NCI-H1694 (cell line): ENCODE measurements at places on chromosomes 3 and 15.
A peak's percentile ranks its signal among the peaks of the same experiment; 100 is the strongest.

GRCh38 chr3:29827756-29828155 lies 546.9 kb downstream of the RBMS3 start:
- DNase-seq, result no peak

DNA sequence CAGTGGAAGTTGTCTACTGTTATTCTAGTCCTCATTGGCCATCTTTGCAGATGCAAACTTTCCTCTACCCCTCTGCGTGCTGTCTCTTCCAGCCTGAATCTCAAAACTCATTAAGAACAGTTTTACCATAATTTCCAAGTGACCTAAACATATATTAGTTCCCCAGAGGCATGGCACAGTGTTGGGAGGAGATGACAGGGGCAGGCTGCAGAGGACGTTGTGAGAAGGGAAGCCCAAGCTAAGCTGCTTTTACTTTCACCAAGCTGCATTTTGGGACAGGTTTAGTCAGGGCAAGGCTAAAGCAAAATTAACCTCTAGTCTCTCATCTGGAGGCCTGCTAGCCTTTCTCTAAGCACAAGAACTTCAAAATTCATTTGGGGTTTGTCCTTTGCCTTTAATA lies 318.6 kb upstream of the SATB1 start:
- no peak for DNase-seq

DNA sequence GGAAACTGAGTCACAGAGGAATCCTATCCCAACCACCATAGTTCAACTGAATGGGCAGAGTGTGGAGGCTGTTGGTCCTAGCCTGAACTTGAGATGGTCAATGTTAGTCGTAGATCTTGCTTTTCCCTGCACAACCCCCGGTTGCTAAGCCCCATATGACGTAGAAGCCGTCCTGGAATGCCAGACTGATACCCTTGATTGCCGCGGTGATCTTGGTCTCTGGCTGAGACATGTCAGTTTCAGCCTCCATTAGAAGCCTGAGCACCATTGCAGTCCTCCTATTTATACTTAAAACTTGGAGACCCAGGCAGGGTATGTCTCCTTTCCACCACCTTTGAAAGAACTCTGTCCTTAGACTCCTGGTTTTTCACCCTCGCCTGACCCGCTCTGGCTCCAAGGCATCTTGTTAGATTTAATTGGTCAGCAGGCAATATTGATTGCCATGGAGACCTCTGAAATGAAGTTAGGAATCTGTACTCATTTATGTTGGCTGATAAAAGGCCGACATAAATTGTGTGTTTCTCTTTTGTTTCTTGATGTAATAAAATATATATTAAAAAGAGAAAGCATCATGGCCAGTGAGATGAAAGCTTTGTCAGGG lies 53.4 kb downstream of the RPLP1 start:
- DNase-seq, result no peak

GRCh38 chr15:90774731-90775514 lies 57.8 kb downstream of the BLM start:
- DNase-seq, result no peak

- no peak for DNase-seq
Measured at GRCh38 chr3:145183261-145183660, 977.7 kb downstream of the PLOD2 start.

GRCh38 chr15:93459396-93459795 lies 370.4 kb upstream of the RGMA start:
- DNase-seq, result no peak

- DNase-seq, result no peak
Measured at GRCh38 chr3:159994182-159994581, 5.5 kb downstream of the IL12A start.

- DNase-seq, result peak; percentile 88
Measured at GRCh38 chr3:127750226-127751031, 71.9 kb downstream of the MGLL start.

DNA sequence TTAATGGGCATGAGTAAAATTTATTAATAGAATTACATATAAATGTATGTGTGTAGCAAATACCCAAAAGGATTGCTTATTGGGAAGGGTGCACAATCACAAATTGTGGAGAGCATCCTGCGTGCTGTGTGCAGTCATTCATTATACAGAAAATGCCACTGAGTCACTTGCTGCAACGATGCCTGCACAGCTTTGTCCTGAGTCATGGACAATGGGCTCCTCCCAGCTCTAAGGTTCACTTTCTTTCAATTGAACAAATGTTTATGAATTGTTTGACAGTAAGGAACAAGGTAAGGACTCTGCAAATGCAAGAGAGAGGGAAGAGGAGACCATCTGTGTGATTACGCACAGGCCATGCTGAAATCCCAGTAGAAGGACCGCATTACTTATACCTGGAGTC lies 18.7 kb downstream of the CFAP161 start:
- no peak for DNase-seq

DNA sequence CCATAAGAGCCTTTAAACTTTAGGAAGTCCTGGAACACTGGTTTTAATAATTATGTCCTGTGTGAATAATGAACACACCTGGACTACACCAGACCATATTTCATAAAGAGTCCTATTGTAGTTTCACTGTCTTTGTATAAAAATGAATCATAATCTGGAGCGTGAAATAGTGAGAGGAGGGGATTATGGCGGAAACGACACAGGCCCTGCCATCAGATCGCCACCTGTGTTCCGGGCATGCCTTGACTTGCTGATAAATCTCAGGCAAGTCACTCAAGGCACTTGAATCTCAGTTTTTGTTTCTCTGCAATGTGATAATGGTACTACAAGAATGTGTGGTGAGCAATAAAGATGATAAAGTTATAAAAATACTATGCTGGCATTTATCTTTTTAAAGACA lies 995.5 kb downstream of the MCTP2 start:
- no peak for DNase-seq

DNA sequence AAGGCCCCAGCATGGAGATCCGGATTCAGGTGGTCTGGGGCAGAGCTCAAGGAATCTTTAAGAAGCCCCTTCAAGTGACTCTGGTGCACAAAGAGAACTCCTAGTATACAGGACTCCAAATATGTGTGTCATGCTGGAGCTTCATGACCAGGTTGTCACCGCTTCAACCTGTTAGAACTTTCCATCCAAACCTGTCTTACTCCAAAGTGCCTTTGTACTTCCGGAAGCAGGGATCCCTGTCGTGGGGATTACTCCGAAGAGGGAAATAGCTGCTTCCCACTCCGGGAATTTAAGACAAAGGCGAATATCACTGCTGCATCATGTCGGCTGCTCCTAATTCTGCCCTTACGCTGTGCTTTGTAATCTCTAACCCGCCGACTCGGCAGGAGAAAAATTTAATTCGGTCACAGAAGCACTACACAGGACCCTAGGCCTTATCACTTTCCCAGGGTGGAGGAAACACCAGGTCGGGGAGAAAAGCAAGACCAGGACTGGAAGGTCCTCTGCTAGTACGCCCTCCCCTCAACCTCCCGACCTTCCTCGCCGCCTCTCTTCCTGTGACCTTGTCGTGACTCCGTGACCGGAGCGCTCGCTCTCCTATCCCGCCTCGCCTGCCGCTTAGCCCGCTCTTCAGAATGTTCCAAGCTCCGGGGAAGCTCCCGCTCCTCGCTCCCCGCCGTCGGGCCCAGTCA lies 730 bp downstream of the HIGD1A start:
- no peak for DNase-seq

GRCh38 chr15:73345658-73346057 lies 23.1 kb downstream of the HCN4 start:
- no peak for DNase-seq

DNA sequence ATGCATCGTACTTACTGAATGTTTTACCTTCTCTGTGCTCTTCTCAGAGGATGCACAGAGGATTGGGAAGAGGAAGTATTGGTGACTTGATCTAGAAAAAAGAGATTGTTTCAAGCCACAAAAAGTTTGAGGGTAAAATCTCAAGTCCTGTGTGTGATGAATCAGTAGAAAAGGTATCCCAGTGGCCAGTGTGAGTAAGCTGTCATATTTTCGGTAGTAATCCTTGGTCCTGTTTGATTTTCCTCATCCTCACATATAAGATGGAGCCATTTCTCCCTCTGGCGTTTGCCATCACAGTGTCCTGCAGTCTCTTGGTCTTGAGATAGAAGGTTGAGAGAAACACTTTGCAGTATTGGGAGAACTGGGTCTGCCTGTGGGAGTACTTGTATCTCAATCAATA lies 166.8 kb downstream of the LPP start:
- no peak for DNase-seq

- no peak for DNase-seq
Measured at GRCh38 chr3:159964166-159964973, 24.3 kb upstream of the IL12A start.

GRCh38 chr3:157285966-157286365 lies 126.0 kb upstream of the CCNL1 start:
- DNase-seq, result no peak

DNA sequence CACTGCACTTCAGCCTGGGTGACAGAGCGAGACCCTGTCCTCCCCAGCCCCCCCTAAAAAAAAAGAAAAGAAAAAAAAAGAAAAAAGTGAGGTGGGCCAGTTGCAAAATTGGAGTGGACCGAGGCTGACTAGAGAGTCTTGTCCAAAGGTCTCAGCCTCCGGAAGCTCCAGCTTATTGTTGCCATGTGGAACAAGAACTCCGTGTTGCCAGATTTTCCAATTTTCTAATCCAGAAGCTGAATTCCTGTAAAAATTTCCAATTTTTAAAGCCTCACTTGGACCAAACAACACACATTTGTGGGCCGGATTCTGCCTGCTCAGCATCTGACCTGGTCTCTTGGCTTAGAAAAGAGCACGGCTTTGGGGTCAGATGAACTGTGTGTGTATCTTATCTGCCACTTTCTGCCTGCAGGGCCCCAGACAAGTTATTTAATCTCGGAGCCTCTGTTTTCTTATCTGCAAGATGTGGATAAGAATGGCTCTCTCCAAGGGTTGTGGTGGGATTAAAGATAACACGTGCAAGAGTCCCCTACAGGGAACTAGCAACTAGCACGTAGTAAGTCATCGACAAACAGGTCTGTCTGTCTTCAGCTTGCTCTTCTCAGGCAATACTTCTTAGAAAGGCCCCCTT lies 73.7 kb upstream of the TLE3 start:
- no peak for DNase-seq

DNA sequence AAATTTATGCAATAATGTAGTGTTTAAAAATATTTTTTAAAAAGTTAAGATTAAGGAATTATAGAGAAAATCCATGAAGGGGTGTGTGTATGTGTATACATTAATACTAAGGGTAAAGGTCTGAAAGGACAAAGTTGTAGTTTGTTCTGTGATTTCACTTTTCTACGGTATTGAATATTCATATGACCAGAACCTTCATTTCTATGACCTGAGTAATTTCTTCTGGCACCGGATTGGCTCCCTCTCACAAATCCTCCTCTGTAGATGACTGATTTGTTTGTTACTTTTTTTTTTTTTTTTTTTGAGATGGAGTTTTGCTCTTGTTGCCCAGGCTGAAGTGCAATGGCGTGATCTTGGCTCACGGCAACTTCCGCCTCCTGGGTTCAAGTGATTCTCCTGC lies 20.9 kb downstream of the GMPS start:
- DNase-seq, result no peak
